Tibial nerve (tissue), 4 donors: ENCODE measurements at places on chromosomes 16 and 17. TPM values are rescaled to one million over a fixed set of nuclear protein-coding genes. Genes with fewer than 3 reads are reported as not detected.

The SMIM22 gene
- total RNA-seq, result not detected

The E2F4 gene
- 60.1 TPM for total RNA-seq

DNA sequence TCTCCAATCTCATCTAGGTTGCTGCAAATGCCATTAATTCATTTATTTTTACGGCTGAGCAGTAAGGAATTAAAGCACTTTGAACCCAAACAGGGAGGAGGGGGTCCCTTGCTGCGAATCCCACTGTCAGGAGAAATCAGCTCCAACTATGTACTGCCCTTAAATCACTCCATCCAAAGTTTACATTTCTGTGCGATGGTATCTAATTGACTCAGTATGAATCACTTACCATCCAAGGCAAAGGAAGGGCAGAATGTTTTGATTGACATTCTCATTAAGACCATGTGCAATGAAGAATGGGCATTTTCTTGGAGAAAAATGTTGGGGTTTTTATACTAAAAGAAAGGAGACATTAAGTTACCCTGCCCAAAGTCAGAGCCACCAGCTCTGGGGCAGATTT lies 47.7 kb upstream of the XYLT1 start:
- no peaks in the 10 kb centered on the region for H3K27me3 ChIP-seq
- no peaks in the 10 kb centered on the region for H3K36me3 ChIP-seq
- H3K4me1 ChIP-seq, result no peaks in the 10 kb centered on the region
- no peak overlapping the region for H3K4me3 ChIP-seq
- H3K27ac ChIP-seq, result no peak overlapping the region

DNA sequence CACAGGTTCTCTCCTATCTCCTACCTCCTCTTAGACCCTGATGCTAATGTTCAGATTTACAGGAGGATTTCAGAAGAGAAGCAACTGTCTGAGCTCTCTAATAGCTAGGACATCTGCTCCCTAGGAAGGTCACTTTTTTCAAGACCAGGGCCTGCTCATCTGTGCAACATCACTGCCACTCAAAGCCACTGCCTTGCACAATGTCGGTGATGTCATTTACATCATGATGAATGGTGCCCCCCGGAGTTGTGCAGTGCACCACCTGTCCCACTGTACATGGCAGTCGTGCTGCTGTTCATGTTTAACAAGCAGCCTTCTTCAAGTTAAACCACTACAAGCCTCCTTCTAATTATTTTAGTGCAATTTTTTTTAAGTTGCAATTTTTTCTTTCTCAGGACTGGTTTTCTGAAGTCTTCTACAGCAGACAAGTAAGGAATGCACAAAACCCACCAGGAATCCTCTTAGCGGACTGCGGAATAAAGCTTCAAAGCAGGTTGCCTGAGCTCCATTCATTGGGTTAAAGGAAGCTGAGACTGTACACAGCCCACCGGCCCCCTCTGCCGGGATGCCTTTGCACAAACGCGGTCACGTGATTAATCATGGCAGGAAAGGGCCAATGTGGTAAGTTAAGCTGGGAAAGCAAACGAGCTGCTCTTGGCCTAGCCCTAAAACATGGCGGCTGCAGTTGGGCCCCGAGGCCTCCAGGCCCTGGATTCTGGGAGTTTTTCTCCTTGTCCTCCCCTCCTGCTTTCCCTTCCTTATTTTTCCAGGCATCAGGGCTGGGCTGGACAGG lies 74.1 kb downstream of the MYH11 start:
- no peaks in the 10 kb centered on the region for H3K4me1 ChIP-seq
- H3K4me3 ChIP-seq, result no peak overlapping the region
- H3K27me3 ChIP-seq, result no peaks in the 10 kb centered on the region
- DNase-seq, result no peak
- H3K36me3 ChIP-seq, result no peaks in the 10 kb centered on the region
- no peak overlapping the region for H3K27ac ChIP-seq
